ENCODE measurements at places on chromosomes 6 and 20.

DNA sequence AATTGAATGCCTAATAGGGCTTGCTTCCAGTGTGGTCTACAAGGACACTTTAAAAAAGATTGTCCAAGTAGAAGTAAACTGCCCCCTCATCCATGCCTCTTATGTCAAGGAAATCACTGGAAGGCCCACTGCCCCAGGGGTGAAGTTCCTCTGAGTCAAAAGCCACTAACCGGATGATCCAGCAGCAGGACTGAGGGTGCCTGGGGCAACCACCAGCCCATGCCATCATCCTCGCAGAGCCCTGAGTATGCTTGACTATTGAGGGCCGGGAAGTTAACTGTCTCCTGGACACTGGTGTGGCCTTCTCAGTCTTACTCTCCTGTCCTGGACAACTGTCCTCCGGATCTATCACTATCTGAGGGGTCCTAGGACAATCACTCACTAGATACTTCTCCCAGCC is 411.5 kb downstream of the TENT5A start:
- DNase-seq = no peak

DNA sequence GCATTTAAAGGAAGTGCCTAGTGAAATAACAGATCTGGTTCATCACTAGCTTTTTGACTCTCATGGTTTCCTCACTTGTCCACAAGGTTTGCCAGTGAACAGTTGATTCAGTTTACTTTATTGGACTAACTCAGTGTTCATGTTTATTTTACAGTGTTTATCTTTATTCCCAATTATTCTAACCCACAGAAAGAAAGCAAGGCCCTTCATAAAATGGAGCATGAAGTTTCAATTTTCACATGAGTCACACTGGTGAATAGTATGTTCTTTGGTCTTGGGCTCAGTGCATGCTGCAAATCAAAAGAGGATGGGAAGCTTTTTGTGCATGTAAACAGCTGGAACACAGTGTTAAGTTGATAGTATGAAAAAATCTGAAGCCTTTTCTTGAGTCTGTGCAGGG is 217.6 kb upstream of the HDDC2 start:
- no peak for DNase-seq

DNA sequence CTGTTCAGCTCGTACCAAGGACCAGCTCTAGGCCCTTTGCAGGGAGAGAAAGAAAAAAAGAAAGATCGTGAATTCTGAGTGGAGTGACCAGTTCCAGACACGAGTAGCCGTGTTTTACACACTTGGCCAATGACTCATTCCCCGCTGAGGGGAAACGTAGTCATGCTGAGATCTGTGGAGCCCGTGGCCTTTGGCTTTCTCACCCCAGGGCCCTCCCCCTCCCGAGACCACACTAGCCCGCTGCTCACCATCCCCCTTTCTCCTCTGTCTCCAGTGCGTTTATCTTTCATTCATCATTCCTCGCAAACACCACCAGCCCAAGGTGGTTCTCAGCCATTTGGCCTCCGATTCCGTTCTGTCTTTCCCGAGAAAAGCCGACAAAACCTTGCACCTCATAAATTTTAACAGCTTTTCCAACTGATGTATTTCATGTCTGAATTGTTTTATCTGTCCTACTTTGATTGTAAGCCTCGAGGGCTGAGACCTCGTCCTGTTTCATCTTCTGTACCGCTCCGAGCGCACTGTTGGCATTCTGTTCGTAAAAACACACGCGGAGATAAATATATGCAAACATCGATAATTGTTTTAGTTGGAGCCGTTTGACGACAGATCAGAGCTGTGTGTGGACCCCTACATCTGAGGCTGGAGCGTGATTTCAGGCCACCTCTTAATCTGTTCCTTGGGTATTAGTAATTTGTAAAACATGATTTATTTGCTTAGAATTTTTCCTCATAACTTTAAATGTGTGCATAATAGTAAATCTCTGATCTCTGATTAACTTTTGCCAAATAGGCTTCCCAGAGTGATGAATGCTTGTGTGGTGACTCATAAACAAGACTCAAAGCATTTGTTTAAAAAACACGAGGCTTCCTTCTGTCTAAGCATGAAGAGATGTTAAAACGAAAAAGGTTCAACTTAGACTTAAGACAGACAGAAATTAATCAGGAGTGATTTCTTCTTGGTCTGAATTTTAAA is 336.6 kb downstream of the CDH4 start:
- no peak for DNase-seq

DNA sequence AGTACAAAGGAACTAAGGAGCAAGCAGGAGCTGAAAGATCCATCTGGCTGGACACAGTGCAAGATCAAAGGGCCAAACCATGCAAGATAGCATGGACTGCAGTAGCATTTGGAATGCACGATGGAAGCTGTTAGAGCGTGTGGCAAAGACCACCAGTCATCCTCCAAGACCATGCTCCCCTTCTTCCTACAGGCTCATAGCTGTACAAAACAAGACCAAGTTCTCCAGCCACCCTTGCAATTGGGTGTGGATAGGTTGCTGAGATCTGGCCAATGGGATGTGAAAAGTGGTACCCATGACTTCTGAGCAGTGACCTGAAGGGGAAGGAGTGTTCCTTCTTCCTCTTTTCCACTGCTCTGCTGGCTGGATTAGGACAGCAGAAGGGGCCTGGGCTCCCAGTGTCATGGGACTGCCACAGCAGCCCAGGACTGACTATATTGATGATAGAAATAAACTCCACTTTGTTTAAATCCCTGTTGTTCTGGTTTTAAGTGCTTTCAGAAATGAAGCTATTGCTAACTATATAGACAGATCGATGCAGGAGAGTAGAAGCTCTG is 64.9 kb downstream of the SLC22A23 start:
- DNase-seq = no peak

DNA sequence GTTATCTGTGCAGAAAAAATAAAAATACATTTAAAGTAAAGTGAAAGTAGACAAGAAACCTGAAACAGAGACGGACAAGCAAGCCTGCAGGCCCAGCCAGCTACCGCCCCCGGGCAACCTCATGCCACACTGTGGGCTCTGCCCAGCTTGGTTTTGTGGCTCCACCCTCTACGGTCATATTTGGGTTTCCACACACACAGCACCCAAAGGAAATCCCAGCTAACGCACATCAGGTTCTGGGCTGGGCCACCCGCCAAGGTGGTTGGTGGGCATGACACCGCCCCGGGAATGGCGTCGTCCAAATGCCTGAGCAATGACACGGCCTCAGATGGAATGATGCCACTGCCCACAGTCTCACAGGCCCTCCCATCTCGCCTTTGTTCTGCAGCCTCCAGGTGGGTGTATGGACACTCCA is 22.9 kb downstream of the FAM110A start:
- peak; percentile 67 for DNase-seq
